ENCODE measurements at places on chromosomes 3 and 15. TPM values are rescaled to one million over a fixed set of nuclear protein-coding genes. Genes with fewer than 3 reads are reported as not detected.

SPTSSB gene
- not detected for total RNA-seq

MITF gene
- total RNA-seq, result not detected

IQCH gene
- 2.2 TPM for total RNA-seq

GOLGA6B gene
- not detected for total RNA-seq

DNA sequence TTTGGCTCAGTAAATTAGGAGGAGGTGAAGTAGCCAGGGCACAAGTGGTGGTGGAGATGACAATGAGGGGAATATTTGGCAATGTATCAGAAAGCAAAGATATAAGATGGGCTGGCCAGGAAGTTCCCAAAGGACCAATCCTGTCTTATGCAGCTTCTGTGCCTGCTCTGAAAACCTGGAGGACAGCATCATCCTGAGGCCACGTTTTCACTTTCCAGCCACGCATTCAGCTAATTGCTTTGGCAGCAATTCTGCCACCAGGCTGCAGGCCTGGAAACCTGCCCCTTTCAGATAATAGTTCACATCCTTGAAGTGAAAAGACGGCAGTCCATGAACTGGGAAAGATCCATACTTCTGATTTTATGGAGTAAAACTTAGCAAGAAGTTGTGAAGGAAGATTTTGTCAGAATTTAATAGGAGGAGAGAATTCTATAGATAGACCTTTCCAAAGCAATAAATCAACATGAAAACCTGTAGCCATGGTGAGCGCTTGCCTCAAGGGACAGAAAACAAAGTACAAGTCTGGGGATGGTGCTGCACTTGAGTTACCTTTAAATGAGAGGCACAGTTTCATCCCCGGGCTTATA, 682.5 kb downstream of the GRM7 start:
- H3K36me3 ChIP-seq, result no peaks in the 10 kb centered on the region
- no peak overlapping the region for H3K4me3 ChIP-seq
- H3K27ac ChIP-seq, result no peak overlapping the region

DNA sequence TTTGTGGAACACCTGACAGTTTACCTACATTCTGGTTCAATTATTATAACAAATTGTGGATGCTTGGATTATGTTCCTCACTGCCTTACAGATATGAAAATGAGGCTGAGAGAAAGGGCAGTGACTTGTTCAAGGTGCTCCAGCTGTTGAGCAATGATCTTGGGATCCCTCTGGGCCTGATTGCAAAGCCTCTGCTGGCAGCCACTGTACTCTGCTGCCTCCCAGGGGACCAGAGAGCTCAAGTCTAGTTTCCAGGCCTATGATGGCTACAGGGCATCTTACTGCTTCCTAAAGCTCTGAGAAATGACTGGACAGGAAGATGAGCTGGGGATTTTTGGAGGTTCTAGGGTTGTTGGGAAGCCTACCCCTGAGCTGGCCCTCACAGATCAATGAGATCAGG, 2.3 kb upstream of the SHC4 start:
- peaks cover 13% of the 10 kb centered on the region for H3K27me3 ChIP-seq
- peaks cover 9% of the 10 kb centered on the region for H3K36me3 ChIP-seq
- peak overlapping the region; percentile 57 for H3K4me3 ChIP-seq
- H3K4me1 ChIP-seq, result peaks cover 57% of the 10 kb centered on the region

- no peak for DNase-seq
- no peak overlapping the region for H3K4me3 ChIP-seq
- H3K27ac ChIP-seq, result no peak overlapping the region
- peaks cover 15% of the 10 kb centered on the region for H3K27me3 ChIP-seq
- no peaks in the 10 kb centered on the region for H3K36me3 ChIP-seq
These were observed 236.6 kb downstream of the SV2B start for GRCh38 chr15:91336687-91337086.

- no peaks in the 10 kb centered on the region for H3K27me3 ChIP-seq
- no peak for DNase-seq
- no peak overlapping the region for H3K4me3 ChIP-seq
- no peaks in the 10 kb centered on the region for H3K4me1 ChIP-seq
These were observed 164.4 kb downstream of the ISL2 start for GRCh38 chr15:76501011-76501410.

DNA sequence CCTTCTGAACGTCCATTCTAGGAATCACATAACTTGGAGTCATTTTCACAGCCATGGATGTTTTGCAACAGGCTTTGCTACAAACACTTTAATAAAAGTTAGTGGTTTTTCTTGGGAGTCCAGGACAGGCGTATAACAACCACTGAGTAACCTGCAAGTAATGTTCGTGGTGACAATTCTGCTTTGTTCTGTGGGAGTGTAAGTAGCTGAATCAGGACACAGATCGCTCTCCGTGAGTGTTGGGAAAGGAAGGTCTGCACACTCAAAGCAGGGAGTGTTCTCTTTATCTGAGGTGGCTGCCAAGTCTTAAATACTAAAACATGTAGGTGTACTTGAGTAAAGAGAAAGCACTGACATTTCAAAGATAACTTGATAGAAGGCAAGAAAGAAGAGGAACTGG, 7.9 kb upstream of the BNC1 start:
- no peaks in the 10 kb centered on the region for H3K36me3 ChIP-seq
- DNase-seq, result no peak
- no peak overlapping the region for H3K27ac ChIP-seq
- no peak overlapping the region for H3K4me3 ChIP-seq

- H3K4me1 ChIP-seq, result peaks cover 32% of the 10 kb centered on the region
- H3K27me3 ChIP-seq, result no peaks in the 10 kb centered on the region
- H3K36me3 ChIP-seq, result peaks cover 3% of the 10 kb centered on the region
- H3K4me3 ChIP-seq, result no peak overlapping the region
These were observed 478.9 kb upstream of the TBL1XR1 start for GRCh38 chr3:177676148-177676547.
